Mucosa of gallbladder (tissue), 1 donor: ENCODE measurements at places on chromosomes 6 and 20. TPM values are rescaled to one million over a fixed set of nuclear protein-coding genes. Genes with fewer than 3 reads are reported as not detected.

DNA sequence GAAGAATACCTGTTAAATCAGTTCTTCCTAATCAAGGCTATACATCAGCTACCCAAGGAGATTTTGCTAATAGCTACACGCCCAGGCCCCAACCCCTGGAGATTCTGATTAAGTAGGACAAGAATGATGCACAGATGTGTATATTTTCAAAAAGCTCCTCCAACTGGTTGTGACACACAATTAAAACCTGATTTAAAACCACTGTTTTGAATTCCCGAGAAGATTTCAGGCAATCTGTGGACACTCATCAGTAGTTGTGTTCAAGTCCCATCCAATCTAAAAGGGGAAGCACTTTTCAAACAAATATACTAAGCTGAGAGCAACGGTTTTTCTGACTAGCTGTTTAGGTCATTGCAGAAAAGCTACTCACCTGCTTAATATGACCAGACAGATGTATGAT lies 118.9 kb upstream of the NHSL1 start:
- no peak for DNase-seq

Gene SLC35D3
- not detected for total RNA-seq

- DNase-seq = no peak
Observed at GRCh38 chr20:43102394-43102793, 87.3 kb downstream of the PTPRT start.

- no peak for DNase-seq
Observed at GRCh38 chr20:62496568-62497218, 20.9 kb upstream of the GATA5 start.

GRCh38 chr6:148983966-148984365 lies 237.1 kb downstream of the UST start:
- DNase-seq = no peak
